T-helper 17 cell (primary cell): ENCODE measurements at places on chromosomes 12 and 14.

DNA sequence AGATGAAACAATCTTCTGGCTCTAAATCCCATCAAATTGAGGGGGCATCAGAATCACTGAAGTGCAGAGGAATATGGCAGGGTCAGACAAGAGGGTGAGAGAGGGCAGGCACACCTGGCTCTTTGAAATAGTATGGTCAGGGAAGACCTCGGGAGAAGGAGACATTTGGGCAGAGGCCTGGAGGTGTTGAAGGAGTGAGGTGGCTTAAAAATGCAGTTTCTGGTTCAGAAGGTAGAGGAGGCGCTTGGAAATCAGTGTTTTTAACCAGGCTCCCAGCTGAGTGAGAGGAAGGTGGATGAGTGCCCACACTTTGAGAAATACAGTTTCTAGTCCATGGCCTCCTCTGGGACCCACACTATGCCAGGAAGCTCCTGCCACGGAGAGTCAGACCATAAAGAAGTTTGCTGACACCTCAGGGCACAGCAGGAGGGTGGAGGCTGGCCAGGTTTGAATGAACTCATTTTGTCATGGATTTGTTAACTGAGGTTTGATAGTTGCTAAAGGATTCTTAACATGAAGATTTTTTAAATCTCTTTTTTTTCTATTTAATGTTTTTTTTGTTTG, 20.1 kb downstream of the NID2 start:
- DNase-seq, result no peak

- no peak for DNase-seq
Measured at GRCh38 chr12:131167334-131167733, 213.6 kb downstream of the ADGRD1 start.

DNA sequence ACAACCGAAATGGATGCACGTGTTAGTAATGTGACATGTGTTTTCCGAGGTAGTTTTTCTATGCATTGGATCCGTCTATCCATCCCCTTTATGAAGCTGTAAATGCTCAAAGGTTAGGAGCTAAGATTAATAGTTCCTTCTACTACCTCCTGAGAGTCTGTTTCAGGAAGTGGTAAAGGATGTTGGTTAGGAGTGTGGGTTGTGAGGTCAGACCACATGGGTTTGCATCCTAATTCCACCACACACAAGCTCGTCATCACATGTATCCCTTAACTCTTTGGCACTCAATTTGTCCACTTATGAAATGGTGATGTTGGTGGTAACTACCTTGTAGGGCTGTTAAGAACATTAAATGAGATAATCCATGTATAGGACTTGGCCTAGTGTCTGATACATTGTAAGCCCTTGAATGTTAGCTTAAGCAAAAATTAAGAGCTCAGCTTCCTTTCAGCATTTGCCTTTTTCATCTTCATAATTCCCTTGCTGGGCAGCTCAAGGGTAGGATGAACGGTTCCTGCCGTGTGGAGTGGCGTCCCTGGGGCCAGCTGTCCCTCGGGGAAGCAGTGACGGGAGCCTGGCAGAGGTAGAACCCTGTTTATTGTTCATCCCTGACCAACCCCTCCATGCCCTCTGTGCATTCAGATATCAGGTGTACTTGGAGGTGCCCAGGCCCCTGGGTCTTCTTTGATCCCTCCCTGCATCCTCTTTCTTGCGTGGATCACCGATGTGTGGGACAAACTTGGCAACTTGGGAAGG, 52.3 kb downstream of the TSPAN9 start:
- DNase-seq, result no peak

DNA sequence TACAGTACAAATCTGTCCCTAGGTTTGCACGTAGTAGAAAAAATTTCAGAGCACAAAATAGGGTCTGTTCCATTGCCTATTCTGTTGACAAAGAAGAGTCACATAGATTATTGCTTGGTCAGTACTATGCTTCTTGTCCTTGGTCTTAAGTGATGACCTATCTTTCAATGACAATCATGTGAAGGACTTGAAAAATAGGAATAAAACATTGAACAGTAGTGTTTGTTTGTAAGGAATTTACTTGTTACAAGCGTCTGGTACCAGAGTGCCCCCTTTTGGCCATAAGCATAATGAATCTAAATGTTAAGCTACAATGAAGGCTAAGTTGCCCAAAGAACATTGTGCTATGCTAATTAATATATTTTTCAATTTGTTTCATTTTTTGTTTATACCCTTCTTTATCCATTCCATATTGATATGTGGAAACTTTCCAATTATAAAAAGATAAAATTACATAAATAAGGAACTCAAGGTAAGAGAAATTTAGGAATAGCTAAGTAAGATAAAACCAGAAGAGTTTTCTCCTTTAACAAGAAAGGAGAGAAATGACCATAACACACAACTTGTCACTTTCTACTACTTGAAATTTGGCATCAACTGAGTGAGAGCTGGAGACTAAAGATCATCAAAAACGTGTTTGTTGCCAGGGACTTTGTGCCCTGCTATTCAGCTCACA, 204.7 kb downstream of the EPS8 start:
- DNase-seq, result no peak

DNA sequence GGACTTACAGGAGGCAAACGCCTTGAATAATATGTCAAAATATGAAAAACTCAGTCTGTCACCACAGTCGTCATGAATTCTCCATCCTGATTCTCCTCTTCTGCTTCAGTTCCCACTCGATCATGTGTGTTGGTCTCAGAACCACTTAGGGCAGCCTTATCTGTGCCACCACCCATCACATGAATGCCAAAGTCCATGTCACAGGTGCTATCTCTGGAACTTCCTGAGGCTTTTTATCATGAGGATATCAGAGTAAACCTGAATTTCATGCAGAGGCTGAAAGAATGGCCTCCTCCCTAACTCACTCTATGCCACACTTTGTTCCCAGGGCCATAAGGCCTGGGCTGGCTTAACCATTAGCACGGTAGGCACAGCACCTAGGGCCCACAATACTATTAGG, 28.8 kb upstream of the MAP3K9 start:
- DNase-seq, result no peak

DNA sequence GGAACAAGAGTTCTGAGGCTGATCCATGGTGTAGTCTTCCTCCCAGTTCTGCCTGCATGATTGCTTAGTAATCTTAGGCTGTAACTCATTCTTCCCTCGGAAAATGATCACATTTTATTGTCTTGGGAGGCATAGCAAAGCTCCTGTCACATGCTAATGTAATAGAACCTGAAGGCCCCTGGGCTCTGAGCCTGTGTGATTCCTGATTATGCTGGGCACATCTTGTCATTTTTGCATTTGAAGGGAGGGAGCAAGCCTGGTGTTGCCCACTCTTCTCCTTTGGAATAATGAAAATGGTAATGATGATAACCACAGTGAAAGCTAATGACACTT, 215.4 kb downstream of the MSRB3 start:
- no peak for DNase-seq

GRCh38 chr12:68632486-68632885, 21.8 kb downstream of the RAP1B start:
- no peak for DNase-seq

- DNase-seq, result no peak
Measured at GRCh38 chr12:58657190-58657589, 263.1 kb downstream of the LRIG3 start.
